A375 (cell line): ENCODE measurements at places on chromosomes 2 and 18. TPM values are rescaled to one million over a fixed set of nuclear protein-coding genes. Genes with fewer than 3 reads are reported as not detected.

ESCO1 gene
- 9.0 and 11.3 TPM in 2 replicates for total RNA-seq

CRYBA2 gene
- 4.2 TPM in 1 of 2 replicates, not detected in the other for total RNA-seq

AMER3 gene
- total RNA-seq, result not detected in 2 replicates

ASPRV1 gene
- total RNA-seq, result 0.34 and 0.61 TPM in 2 replicates

MYO5B gene
- total RNA-seq, result 3.5 and 4.7 TPM in 2 replicates

GCG gene
- total RNA-seq, result not detected in 2 replicates

ARHGAP15 gene
- 0.21 TPM in 1 of 2 replicates, not detected in the other for total RNA-seq

COL6A3 gene
- total RNA-seq, result 7.3 and 8.0 TPM in 2 replicates

TMEM178A gene
- total RNA-seq, result 0.38 TPM in 1 of 2 replicates, not detected in the other

CHPF gene
- 106 and 121 TPM in 2 replicates for total RNA-seq

RESP18 gene
- not detected in 2 replicates for total RNA-seq

FIGN gene
- total RNA-seq, result 0.61 and 0.68 TPM in 2 replicates

MMADHC gene
- 78.8 and 102 TPM in 2 replicates for total RNA-seq

VAMP5 gene
- 31.3 and 38.8 TPM in 2 replicates for total RNA-seq

DYNC2LI1 gene
- total RNA-seq, result 17.2 and 29.1 TPM in 2 replicates
